ENCODE measurements at places on chromosomes 3 and 15.

GRCh38 chr3:63949005-63949404 is 36.8 kb upstream of the SCAANT1 start:
- no peak for DNase-seq

DNA sequence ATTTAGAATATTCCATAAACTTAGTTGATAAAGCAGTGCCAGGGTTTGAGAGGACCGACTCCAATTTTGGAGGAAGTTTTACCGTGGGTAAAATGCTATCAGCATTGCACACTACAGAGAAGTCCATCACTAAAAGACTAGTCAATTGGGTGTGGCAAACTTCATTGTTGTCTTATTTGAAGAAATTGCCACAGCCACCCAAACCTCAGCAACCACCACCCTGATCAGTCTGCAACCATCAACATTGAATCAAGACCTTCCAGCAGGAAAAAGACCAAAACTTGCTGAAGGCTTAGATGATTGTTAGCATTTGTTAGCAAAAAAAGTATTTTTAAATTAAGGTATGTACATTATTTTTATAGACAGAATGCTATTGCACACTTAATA is 60.5 kb downstream of the KLF13 start:
- no peak for DNase-seq

DNA sequence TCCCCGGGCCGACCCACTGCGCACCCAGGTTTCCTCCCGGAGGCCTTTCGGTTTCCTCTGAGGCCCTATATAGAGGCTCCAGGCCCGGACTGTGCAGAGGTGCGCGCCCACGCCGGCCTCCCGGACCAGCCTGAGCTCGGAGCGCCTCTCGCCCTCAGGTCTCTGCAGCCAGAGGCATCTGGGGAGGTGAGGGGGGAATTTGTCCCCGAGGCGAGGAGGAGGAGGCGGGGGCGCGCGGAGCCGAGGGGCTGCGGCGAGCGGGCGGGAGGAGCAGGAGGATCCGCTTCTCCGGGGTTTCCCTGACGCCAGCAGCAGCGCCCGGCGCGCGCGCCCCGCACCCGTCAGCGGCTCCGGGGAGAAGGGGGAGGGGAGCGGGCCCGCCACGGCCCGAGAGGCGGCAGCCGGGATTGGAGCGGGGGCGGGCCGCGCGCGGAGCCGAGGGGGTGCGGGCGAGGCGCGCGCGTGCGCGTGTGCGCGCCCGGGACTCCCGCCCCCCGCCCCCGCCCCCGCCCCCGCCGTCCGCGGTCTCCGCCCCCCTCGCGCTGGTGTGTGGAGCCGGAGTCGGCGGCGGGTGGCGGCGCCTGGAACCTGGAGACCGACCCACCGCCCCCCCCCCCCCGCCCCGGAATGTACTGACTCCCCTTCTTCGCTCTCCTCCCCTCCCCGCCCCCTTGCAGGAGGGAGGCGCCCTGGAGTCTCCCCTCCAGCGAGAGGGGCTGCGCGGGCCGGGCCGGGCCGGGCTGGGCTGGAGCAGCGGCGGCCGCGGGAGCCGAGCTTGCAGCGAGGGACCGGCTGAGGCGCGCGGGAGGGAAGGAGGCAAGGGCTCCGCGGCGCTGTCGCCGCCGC is at the start of gene NEO1:
NEO1 (plus strand) TSS at position 657 of the 846 bp plus-strand sequence. CDS start 213 bp downstream, outside the sequence.
- DNase-seq, result peak; percentile 86

- no peak for DNase-seq
Measured at GRCh38 chr15:80660119-80660518, 35.0 kb upstream of the ABHD17C start.

DNA sequence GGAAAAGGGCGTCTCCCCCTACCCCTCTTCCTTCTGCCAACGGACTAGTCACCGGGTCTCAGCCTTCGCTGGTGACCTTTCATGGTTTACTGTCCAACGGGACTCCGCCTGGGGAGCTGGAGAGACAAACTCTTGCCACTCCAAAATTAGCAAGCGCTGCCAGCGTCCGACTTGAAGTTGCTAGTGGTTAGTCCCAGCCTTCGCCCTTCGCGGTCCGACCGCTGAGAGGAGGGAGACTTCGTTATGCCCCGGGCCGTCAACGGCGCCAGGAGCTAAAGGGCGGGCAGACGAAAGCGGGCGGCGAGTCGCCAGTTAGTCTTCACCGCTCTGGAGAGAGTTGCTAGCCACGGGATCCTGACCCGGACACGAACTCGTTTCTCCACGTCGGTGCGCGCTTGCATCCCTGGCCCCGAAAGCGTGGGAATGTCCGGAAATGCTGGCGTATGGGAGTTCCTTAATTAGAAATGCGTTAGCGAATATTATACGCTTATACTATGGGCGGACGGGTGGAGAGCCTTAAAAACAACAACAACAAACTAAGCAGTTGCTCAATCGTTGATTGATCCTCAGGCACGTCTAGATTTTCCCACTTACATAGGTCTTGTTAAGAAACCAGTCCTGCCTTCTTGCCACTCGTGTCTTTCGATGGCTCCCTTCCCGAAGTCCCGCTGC is 716 bp downstream of the SMC4 start:
- DNase-seq, result no peak

DNA sequence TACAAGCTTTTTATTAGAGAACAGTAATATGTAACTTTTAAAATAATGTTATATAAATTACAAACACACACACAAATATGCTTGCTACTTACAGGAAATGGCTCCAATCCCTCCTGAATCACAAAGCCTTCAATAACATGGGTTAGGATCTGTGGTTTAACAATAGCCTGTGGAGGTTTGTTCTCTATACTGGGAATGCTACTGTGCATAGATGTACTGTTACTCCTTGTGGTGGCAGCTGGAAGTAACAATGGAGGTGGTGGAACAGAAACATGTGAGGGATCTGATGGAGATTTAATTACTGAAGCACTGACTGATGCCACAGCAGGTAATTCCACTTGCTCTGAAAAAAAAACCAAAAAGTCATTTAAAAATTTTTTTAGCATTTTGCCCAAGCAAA is 64.4 kb downstream of the PHC3 start:
- no peak for DNase-seq

All from activated T-cell treated with anti-CD3 and anti-CD28 coated beads, Interleukin-2, amount 50 U/mL, for 1 hour (primary cell).